ENCODE measurements at places on chromosomes 16 and 17.

DNA sequence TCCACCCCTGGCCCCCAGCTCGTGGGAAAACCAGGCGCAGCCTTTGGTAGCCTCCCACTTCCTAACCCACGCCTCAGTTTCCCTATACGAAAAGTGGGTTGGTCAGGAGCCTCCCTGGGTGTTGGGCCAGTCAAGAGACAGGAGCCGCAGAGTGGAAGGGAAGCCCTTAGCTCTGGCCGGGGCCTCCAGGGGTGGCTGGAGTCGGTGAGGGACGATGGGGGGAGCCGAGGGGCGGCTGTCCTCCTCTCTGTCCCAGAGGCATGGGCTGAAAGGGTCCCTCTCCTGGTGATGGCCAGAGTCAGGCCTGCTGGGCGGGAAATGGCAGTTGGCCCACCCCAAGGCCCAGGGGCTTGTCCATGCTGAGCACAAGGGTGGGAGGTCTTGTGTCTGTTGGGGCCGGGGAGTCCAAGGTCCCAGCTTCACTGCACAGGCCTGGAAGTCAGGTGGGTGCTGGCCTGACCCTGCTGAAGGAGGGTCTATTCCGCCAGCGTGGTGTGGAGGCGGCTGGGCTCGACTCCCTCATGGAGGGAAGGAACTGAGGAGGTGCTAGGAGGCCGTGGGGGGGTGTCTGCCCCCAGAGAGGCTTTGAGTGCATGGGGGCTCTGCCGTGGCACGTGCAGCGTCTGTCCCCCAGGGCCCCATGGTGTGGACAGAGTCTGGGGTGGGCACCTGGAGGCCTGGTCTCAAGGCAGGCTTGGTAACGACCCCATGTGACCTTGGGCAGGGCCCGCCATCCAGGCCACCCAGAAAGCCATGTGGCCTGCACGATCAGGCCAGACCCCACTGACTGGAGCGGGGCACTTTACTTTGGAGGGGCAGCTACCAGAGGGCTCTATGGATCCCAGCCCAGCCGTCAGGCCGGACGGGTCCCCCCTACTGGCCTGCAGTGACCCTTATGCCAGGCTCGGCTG lies 1.1 kb downstream of the SLC16A3 start:
- DNase-seq, result no peak

DNA sequence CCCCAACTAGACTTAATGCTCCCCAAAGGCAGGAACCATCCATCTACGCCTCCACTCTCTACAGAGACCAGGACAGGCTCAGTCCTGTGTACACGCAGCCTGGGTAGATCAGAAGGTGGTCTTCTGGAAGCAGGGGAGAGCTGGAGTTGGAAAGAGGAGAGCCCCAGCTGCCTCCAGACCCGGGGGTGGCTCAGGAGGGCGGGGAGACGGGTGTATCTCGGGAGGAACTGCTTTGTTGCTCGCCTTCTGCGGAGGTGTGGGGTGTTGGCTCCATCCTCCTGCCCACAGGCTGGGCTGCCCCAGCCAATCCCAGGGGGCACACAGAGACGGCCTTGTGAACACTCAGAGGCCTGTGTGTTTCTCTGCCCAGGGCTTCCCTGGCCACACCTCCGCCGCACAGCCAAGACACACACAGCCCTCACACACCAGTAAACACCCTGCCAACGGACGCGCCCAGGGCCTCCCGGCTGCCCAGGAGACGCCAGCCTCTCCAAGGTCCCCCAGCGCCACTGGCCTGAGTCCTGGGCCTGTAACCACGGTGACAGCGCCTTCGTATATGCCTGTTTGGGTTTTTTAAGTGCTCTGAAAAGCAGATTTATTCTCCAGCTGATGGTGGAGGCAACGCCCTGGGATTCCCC lies 143.4 kb upstream of the CDC42EP4 start:
- no peak for DNase-seq

DNA sequence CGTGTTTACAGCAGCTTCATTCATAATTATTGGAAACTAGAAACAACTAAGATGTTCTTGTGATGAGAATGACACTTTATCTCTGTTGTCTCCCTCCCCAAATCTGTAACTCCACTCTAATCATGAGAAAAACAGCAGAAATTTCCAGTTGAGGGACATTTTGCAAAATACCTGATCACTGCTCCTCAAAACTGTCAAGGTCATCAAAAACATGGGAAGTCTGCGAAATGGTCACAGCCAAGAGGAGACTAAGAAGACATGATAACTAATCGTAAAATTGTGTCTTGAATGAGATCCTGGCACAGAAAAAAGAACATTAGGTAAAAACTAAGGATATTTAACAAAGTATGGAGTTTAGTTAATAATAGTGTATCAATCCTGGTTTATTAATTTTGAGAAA lies 204.2 kb downstream of the CYLD start:
- DNase-seq, result no peak

- DNase-seq, result no peak
These were observed 1.1 kb upstream of the ADGRG1 start for GRCh38 chr16:57627184-57627871.

DNA sequence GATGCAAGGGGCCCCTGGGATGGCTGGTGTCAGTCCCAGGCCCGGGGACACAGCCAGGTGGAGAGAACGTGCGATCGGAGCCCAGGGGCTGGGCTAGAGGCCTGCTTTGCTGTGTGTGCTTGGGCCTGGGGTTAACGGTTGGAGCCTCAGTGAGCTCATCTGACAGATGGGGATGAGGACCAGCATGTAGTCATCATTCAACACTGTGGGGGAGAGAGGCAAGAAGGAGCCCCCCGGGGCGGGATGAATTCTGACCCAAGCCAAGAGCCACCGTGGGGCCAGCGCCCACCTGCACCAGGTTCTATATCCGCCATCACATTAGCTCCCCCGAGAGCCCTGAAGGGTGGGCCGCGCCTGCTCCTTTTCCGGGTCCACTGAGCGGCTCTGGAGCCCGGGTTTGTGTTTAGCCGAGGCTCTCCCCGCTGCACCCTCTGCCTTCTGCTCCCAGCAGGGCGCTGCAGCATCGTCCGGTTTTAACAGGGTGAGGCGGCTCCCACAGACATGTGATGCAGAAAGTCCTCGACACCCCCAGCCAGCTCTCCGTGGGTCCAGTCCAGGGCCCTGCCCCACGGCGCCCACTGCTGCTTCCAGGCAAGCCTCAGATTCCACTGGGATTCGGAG lies 365.7 kb downstream of the SEC14L1 start:
- DNase-seq, result no peak

GRCh38 chr17:81050645-81051625 lies 16.0 kb downstream of the BAIAP2 start:
- no peak for DNase-seq

DNA sequence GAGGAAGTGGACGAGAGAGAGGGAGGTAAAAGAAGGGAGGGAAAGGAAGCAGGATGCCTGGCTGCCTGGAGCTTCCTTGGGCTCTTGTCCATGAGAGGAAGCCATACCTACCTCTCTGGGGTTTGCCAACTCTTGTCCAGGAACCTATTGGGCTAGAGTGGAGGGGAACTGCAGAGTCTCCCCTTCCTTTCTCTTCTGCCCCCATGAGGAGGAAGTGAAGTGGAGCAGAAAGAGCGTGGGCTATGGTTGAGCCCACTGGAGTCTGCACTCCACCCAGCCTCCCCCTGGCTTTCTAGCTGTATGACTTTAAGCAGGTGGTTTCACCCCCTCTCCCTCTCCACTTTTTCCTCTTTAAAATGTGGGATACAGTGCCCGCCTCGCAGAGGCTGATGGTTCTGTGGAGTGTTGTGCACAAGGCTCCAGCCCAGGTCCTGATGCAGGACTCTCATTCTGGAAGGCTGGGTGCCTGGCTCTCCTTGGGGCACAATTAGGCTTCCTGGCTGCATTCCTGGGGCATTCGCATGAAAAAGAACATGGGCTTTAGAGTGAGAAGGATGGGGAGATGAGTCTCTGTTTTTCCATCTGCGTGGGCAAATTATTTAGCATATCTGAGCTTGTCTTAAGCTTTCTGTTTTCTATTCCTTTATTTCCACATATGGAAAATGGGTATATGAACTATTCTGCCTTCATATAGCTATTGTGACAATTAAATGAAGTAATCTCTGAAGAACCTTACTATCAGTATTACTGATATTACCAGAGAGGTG lies 40.7 kb downstream of the HLF start:
- no peak for DNase-seq

- no peak for DNase-seq
These were observed 141.2 kb downstream of the SEC14L1 start for GRCh38 chr17:77281904-77282367.

DNA sequence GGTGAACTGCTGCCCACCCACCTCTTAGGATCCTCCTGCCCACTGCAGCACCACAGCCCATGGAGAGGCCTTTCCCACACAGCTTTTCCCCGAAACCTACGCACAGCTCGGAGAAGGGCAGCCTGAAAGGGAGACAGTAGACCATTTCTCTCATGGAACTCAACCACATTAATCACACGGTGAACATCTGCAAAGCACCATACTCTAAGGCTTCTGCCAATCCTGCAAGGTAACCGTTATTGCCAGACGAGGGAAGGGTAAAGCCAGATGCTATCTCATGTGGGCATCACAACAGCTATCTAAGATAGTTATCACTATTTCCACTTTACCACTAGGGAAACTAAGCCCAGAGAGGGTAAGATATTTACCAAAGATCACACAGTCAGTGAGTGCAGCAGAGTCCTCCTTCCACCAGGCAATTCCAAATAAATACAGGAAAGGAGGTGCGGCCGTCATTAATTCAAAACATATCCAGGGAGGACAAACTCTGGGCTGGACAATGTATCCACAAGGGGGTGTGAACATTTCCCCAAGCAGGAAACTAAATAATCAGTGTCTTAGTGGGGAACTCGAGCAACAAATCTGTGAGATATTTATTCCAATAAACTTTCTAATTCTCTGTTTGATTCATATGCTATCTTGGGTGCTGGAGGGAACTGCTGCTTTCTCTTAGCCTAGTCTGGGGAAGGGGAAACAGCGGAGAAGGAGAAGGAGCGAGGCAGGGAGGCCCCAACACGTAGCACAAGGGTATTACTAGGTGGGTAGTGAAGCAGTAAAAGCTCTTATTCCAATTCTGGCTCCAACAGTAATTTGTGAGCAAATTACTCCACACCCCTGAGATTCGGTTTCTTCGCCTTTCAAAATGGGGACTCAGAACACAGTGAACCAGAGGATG lies 723 bp downstream of the TMEM186 start:
- no peak for DNase-seq

DNA sequence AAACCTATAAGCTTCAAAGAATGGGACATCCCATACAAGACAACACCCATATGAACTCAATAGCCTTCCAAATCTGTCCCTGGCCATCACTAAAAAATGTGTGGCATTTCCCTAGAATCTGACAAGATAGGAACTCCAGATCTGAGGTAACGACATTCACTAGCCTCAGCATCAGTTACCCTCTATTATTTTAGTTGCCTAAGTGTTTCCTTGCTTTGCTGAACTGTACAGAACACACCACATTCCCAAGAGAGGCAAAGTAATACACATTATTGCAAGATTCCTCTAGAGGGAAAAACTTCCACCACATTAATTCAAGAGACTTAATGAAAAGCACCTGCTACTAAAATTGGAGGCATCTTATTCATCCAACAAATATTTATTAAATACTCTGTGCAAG lies 5.0 kb downstream of the LSM12 start:
- no peak for DNase-seq

DNA sequence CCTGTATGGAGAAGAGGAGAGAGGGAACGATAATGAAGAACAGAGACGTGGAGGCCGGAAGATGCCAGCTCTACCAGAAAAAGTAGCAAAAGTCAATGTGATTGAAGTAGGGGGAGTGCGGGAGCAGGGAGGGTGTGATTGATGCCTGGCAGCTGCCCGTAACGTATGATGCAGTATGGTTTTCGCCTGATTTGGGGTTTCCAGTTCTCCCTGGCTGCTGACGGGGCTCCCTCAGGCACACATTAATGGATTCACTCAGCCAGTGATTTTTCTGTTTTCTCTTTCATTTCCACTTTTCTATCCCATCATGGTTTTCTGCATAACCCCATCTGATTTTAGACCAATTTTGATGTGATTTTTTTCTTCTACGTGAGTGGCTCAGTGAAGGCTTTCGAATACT lies 62.1 kb downstream of the PRKCA start:
- DNase-seq, result no peak

- no peak for DNase-seq
These were observed 24.5 kb downstream of the GPR142 start for GRCh38 chr17:74391771-74392170.

DNA sequence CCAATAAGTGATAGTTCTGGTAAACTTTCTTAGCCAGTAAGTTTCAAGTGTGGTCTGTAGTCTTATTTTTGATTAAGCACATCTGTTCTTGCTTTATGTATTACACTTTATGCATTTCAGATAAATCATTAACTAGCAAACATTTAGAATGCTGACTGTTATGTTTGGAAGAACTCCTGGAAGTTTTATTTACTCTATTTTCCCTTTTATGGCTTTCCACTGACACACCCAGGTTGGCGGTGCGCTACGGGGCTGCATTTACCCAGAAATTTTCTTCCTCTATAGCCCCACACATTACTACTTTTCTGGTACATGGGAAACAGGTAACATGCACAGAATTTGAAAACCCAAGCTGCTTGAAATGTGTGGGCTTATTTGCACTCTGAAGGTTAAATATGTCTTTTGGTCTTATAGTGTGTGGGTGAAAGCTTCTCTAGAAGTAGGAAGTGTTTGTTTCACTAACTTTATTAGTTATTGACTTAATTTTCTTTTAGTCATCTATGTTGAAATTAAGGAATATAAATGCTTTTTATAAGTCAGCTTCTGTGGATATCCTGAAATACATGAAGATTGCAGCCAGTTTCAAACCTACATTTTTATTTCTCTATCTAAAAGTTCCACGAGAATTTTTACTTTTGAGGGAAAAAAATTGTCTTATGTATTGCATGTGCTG lies 203.7 kb downstream of the PHKB start:
- no peak for DNase-seq

- DNase-seq, result no peak
These were observed 10.9 kb upstream of the ST6GALNAC1 start for GRCh38 chr17:76654408-76654807.

GRCh38 chr17:245020-245419 lies 63.6 kb upstream of the DOC2B start:
- no peak for DNase-seq

- DNase-seq, result peak; percentile 49
These were observed 671 bp downstream of the DGKE start for GRCh38 chr17:56834380-56835263.

GRCh38 chr16:13507530-13507929 lies 412.4 kb upstream of the ERCC4 start:
- no peak for DNase-seq

- no peak for DNase-seq
These were observed 12.3 kb downstream of the RAI1 start for GRCh38 chr17:17693253-17694168.

DNA sequence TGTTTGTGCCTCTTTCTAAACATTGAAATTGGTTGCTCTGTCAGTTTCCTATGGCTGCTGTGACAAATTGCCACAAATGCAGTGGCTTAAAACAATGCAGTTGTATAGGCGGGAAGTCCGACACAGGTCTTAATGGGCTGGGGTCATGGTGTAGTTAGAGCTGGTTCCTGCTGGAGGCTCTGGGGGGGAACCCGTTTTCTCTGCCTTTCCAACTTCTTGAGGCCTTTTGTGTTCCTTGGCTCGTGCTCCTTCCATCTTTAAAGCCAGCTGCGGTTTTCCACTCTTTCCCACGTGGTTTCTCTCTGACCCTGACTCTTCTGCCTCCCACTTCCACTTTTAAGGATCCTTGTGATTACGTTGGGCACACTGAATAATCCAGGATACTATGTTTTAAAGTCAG lies 12.5 kb downstream of the EPN2 start:
- no peak for DNase-seq
